ENCODE measurements at places on chromosomes 7 and 10.

DNA sequence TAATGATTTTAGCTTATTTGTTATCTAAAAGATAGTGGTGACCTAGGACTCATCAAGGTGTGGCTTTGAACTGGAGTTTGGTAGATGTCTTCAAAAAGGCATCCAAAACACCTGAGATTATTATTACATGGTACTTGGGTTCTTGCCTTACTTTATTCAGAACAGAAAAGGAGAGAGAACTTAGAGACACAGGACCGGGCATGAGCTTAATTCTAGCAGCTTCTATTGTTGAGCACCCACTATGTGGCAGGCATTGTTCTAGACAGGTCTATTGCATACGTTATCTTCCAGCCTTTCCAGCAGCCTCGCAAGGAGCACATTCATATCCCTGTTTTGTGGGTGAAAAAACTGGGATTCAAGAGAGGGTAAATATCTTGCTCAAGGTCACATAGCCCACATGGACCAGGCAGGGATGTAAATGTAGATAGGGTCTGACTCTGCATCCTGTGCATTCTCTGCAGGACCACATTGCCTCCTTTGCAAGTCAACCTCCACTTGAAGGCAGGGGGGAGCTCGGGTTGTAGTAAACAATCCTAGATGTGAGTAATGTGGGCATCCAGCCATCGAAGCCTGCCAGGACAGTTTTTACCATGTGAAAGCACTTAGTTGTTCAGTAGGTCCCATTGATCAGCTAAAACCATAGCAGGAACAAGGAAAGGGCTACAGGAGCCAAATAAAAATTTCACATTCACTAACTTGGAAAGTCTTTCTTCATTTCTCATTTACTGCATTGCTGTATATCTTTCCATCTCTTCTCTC is 551.4 kb downstream of the LRMDA start:
- DNase-seq = peak; percentile 42

GRCh38 chr7:111401516-111401915 is 160.8 kb downstream of the IMMP2L start:
- peak; percentile 39 for DNase-seq

DNA sequence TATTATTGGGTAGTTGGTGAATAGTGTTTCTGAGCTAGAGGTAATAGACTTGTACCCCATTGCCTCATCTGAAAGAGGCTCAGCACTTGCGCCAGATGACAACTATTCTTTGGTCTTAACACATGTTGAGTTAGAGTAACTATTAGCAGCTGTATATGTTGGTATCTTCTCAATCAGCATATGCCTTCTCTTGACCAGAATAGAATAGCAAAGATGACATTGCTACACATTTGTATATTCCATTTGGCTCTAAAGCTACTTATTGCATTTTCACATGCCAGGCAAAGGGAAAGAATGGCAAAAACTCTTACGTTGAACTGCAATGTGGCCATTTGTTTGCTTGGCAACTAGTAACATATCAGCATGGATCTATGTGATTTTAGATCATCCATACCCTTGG is 173.8 kb upstream of the AGR3 start:
- DNase-seq = no peak

DNA sequence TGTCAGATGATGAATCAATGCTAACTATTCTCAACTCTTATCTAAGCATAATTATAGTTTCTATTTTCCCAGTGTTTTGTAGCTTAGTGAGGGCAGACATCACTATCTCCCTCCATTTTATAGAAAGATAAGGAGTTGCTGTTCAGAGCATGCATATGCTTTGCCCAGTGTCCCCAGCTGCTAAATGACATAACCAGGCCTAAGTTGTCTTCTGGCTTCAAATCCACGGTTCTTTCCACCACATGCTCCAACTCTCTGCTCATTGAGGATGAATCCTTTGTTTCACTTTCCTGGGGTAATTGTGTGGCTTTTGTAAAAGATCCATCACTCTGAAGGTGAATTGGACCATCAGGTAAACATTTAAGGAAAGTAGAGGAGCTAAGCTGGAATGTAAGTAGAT is 134.0 kb downstream of the SNX10 start:
- DNase-seq = no peak

DNA sequence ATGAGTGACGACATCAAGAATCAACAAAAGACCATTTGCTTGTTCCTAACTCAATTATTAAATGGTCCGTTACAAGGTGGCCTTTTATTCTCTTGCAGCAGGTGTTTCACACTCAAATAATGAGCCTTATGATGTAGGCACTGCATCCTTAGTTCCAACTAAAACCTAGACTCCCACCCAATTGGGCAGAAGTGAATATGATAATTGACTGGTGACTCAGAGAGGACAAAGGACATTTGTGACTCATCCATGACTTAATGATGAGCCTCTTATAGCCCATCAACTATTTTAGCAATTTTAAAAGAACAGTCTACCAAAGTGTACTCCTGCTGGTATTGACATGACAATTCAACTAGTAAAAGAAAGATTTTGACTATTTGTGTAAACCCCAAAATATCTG is 1027.8 kb upstream of the PHF14 start:
- DNase-seq = no peak

DNA sequence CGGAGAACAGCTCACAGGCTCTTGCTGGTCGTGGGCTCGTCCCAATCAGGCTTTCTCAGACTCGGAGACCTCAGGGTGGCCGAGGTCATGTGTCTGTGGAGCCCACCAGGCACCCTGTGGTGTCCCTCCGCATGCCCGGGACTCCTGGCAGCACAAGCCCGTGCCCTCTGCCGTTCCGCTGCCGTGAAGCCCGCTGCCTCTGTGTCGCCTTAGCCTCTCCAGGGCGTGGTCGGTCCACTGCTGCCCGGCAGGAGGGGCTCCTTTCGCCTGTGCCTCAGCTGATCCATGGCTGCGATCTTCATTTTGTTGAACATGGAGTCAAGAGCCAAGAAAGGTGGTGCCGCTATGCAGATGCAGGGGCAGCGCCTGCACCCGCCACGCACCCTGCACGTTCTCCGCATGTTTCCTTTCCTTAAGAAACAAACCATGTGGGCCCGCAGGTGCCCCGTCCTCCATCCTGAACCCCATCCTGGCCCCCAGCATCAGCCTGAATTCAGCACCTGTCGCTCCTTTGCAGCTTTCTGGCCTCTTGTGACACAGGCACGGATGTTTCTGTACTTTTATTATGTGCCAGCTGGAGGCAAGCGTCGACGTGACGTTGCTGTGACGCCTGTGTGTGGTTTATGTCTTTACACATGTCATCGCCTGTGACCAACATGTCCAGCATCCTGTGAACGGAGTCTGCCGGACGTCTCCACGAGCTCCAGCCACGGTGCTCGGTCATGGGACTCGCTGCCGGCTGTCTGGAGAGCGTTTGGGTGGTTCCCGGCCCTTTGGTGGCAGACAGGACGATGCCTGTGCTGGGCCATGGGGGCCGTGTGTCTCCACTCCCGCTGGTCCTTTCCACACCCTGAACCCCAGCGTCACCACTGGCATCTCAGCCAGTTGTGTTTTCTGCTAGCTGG is 69.9 kb downstream of the NKX6-2 start:
- DNase-seq = no peak

GRCh38 chr7:116741625-116742316 is 69.8 kb downstream of the MET start:
- DNase-seq = no peak

GRCh38 chr10:102752266-102752930 is 8.7 kb downstream of the WBP1L start:
- DNase-seq = peak; percentile 74

DNA sequence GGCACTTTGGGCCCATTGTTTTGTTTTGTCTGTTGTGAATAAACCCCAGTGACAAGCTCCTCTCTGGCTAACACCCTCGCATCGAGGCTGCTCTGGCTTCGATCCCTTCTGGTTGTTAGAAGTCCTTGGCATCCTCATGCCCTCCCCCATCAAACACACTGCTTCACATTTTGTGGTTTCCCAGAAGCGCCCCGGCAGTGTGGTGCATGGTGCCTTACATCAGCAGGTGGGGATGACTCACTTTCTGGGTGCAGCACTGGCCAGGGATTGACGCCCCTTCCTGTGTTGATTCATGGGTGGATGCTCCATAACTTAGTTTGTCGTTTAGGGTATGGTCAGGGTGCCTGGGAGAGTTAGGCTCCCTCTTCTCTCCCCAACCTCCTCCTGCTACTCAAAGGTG is 51.4 kb downstream of the PLPP4 start:
- DNase-seq = peak; percentile 29

GRCh38 chr10:63236113-63236935 is 103.2 kb downstream of the NRBF2 start:
- peak; percentile 92 for DNase-seq

- no peak for DNase-seq
Measured at GRCh38 chr7:147639037-147639436, 951.5 kb upstream of the C7orf33 start.

DNA sequence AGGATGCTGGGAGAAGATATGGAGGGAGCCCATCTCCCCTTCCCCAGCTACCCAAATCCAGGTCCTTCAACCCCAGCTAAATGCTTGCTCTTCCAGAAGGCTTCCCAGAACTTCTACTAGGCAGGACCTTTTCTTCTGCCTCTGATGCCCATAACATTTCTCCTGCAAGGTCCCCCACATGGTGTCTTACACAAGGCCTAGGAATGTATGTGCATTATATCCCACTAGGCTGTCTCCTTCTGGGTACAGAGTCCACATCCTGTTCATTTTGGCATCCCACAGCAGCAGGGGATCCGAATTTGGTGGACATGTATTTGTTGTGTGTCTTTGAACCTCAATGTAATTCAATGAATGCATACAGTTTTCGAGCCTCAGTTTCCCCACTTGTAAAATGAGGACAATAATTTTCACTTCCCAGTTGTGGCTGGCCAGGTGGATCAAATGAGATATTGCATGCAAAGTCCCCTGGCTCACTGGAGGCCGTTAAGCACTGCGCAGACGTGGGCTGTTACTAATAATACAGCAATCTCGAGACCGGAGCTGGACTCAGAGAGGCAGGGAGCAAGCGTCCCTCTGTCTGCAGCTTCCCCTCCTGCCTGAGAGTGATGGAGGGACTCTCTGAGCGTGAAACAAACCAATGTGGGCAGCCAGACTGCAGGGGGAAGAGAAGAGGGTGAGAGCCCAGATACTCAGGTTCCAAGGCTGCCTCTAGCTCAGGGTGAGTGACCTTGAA is 18.6 kb upstream of the YWHAG start:
- DNase-seq = peak; percentile 59

DNA sequence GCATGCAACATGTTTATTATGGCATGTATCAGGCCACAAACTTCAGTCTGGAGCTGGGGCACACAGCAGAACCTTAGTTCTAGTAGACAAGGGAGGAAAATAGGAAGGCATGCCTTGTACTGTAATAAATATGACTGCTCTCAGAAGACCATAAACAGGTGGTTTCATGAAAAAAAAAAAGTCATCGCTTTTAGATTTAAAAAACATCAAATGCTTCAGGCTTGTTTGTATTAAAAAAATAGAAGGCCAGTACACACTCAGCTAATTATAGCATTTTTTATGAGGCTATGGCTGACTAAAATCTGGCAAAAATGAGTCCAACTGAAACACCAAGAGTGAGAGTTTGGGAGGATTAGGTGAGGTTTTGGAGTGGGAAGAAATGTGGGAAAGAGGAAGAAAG is 204.1 kb downstream of the JAZF1 start:
- no peak for DNase-seq

GRCh38 chr10:113142601-113143362 is 192.7 kb downstream of the TCF7L2 start:
- DNase-seq = no peak

GRCh38 chr7:101701153-101701794 is 72.2 kb upstream of the MYL10 start:
- DNase-seq = no peak

DNA sequence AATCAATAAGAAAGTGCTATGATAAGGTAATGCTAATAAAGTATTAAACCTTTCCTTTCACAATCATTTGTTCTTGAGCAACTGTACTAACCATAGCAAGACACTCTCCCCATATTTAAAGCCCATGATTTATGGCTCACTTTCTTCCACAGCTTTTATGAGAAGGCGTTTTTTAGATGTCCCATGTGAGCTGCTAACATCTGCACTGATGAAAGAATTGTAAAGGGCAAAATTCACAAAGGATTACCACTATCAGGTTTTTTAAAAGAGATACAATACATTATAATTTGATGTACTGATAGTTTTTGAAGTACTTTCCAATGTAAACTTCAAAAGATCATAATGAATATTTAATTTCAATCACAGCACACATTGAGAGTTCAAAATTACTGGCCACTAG is 75.7 kb downstream of the RNLS start:
- DNase-seq = no peak

GRCh38 chr10:8829592-8829991 is 775.1 kb downstream of the GATA3 start:
- DNase-seq = no peak

DNA sequence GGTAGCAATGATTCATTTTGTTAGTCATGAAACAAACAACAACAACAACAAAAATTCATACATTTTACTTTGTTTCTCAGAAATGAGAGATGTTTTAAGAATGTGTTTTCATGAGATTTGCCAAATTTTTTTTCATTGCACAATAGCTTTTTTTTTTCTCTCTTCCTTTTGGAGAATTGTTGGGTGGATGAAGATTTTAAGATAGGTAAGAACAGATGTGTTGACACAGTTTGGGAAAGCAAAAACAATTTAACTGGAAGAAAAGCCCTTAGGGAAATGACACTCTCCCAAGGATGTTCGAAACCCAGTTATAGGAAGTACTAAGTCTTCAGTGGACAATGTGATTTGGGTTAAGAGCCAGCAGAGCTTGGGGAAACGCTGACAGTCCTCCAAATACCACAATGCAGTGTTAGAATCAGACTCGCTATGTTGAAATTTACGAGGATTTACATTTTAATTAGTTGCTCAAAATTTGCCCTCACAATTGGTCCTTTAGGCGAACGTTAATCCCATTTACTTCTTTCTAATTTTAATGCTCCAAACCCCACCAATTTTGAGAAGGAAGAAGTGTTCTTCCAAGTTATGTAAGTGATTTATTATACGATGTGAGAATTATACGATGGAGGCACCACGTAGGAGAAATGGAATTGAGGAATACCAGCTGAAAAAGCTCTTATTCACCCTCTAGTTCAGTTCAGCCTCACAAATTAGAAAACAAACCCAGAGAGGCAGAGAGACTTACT is 61.2 kb downstream of the HHEX start:
- no peak for DNase-seq

DNA sequence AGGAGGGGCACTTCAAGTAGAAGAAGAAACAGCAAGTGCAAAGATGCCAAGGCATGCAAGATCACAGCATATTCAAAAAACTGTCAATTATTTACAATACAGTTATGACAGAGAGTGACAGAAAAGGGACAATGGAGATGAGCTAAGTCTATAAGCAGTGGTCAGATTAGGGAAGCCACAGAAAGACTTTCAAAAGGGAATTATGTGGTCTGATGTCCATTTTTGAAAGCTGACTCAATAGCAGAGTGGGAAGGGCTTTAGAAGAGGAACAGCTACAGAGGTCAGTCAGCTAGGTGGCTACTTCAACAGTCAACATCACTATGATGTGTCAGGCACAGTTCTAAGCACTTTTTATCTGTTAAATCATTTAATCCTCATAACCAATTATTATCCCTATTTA is 45.2 kb upstream of the SPOCK2 start:
- DNase-seq = peak; percentile 52

GRCh38 chr7:28423918-28424514 is 11.7 kb downstream of the CREB5 start:
- DNase-seq = no peak
